ENCODE measurements at places on chromosomes 3 and 15. TPM values are rescaled to one million over a fixed set of nuclear protein-coding genes. Genes with fewer than 3 reads are reported as not detected.

GRCh38 chr3:94643400-94643799 lies 580.5 kb downstream of the NSUN3 start:
- H3K36me3 ChIP-seq = no peaks in the 10 kb centered on the region
- no peaks in the 10 kb centered on the region for H3K27me3 ChIP-seq
- DNase-seq = no peak
- H3K4me3 ChIP-seq = no peak overlapping the region

The CKMT1B gene
- 1.0 TPM for total RNA-seq

DNA sequence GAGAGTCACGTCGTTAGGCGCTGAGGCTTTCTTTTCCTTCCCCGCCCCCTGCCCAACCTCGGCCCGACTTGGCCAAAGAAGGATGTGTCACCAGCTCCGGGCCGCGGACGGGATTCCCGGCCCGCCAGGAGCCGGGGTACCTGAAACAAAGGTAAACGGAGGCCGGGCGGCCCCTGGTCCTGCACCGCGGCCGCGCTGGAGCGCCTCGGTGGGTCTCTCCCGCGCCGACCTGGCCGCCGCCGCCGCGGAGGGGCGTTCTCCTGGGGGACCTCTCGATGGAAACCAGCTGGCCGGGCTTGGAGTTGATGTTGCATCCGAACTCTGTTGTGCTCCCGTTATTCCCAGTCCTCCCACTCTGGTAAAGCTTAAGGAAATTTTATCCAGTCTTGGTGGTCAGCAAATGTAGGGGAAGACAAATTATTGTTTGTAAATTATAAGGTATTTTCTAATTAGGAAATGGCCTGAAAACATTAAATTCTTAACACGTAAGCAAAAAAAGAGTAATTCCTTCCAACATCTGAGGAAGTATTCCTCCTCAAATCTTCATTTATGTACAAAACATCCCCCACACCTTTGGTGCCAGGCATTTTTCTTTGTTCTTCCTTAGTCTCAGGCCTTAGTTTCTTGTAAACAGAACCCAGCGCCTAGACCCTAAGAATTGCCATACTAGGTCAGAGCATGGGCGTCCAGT lies 888 bp downstream of the PPP2R3A start:
- H3K4me1 ChIP-seq = peaks cover 8% of the 10 kb centered on the region
- no peak for DNase-seq
- peaks cover 37% of the 10 kb centered on the region for H3K27me3 ChIP-seq
- H3K27ac ChIP-seq = no peak overlapping the region

GRCh38 chr15:40807888-40808461 lies 702 bp upstream of the DNAJC17 start:
- peaks cover 6% of the 10 kb centered on the region for H3K36me3 ChIP-seq
- peak overlapping the region; percentile 86 for H3K4me3 ChIP-seq
- no peaks in the 10 kb centered on the region for H3K27me3 ChIP-seq
- peaks cover 23% of the 10 kb centered on the region for H3K4me1 ChIP-seq
- H3K27ac ChIP-seq = peak overlapping the region; percentile 58

GRCh38 chr3:53493963-53494791 lies at the start of gene CACNA1D:
TSS of gene CACNA1D (plus strand) at chr3:53494611. CDS start at chr3:53495167, 556 bp downstream.
- no peak for DNase-seq
- no peak within 1 kb of the TSS for H3K27ac ChIP-seq
- peaks cover 7% of the 10 kb centered on the region for H3K4me1 ChIP-seq
- H3K27me3 ChIP-seq = peaks cover 50% of the 10 kb centered on the region

DNA sequence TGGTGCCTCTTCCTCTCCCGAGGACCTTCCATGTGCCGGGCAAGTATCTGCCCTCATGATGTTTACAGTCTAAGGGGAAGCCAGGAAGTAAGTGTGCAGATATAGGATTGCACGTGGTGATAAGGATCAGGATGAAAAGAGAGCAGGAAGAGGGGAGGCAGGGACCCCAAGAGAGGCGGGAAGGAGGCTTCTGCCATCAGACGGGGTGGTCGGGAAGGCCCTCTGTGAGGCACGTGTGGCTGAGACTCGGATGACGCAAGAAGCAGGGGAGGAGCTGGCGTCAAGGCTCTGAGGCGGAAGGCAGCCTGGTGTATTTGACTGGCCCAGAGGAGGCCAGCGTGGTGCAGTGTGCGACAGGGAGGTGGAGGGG lies 762 bp upstream of the IQSEC1 start:
- no peak for DNase-seq
- H3K36me3 ChIP-seq = no peaks in the 10 kb centered on the region
- H3K27me3 ChIP-seq = peaks cover 16% of the 10 kb centered on the region

The SEMA5B gene
- total RNA-seq = not detected

DNA sequence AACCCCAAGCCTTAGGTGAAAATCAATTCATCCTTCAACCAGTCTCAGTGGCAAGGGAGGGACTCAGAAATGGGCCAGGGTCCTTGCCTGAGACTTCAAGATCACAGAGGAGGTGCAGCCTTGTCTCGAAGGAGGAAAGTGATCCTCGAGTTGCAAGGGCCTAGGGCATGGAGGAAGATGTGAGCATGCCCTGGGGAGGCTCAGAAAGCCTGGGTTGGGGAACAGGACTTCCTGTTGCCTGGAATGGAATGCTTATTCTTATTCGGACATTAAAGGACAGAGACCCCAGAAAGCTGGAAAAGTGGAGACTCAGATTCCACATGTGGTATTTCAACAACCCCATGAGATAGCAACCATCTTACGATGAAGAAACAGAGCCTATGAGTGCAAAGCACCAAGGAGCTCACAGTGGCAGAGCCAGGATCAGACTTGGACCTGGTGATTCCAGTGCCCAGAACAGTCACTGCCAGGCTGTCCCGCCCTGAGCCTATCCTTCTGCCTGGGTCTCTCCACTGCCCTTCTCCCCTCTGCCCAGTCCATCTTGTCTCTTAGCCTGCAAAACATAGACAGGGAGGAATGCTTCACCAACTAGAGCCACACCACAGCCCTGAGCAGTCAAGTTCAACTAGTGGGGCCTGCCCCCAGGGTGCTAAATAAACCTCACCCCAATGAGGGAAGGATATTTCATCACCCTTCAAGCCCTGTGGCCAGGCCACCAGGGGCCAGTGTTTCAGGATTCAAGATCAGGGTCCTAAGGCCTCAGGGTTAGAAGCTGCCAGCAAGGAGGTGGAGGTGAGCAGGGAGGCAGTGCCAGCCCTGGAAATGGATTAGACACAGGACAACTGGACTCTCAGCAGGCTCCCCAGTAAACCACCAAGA lies 21.9 kb downstream of the DAPK2 start:
- H3K4me1 ChIP-seq = no peaks in the 10 kb centered on the region
- no peaks in the 10 kb centered on the region for H3K36me3 ChIP-seq
- H3K27me3 ChIP-seq = no peaks in the 10 kb centered on the region
- DNase-seq = no peak

DNA sequence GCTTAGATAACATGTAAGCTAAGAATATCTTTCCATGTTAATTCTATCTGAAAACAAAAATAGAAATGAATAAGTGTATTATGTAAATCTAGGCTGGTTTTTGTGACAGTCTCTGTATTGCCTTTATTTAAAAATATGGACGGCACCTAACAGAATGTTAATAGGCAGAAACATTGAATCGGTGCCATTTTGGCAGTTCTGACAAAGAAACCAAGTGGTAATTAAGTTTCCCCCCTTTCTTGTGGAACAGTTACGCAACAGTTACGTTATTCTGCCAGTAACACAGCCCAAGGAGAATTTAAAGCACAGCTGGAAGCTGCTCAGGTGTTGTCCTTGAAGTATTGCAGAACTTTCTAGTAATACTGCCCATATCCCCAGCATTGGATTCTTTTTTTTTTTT lies 21.5 kb downstream of the LARS2 start:
- peaks cover 3% of the 10 kb centered on the region for H3K4me1 ChIP-seq
- no peak overlapping the region for H3K4me3 ChIP-seq
- no peak overlapping the region for H3K27ac ChIP-seq
- no peaks in the 10 kb centered on the region for H3K27me3 ChIP-seq
- H3K36me3 ChIP-seq = peaks cover 13% of the 10 kb centered on the region

Measured in activated naive CD4-positive, alpha-beta T cell treated with anti-CD3 and anti-CD28 coated beads for 36 hours (primary cell).